Ovary (tissue), 10 donors: ENCODE measurements at places on chromosomes 3 and 15. TPM values are rescaled to one million over a fixed set of nuclear protein-coding genes. Genes with fewer than 3 reads are reported as not detected.

ATP2B2 gene
- polyA plus RNA-seq: 0.13 TPM

KIF15 gene
- polyA plus RNA-seq: 0.35 TPM

CELSR3 gene
- 0.48 TPM for polyA plus RNA-seq

ACTC1 gene
- polyA plus RNA-seq: 2.7 TPM

GOLGA8G gene
- not detected for polyA plus RNA-seq

TRPM1 gene
- not detected for polyA plus RNA-seq

SPINK8 gene
- polyA plus RNA-seq: not detected

ZNF660 gene
- 4.5 TPM for polyA plus RNA-seq

CPLX3 gene
- not detected for polyA plus RNA-seq

XCR1 gene
- polyA plus RNA-seq: 0.04 TPM

ADAMTS9 gene
- polyA plus RNA-seq: 11.8 TPM

WDR93 gene
- 0.24 TPM for polyA plus RNA-seq

MUSTN1 gene
- polyA plus RNA-seq: 12.1 TPM

SMAD6 gene
- polyA plus RNA-seq: 10.9 TPM

GSK3B gene
- 8.3 TPM for polyA plus RNA-seq

ATP8B4 gene
- 8.7 TPM for polyA plus RNA-seq

OR5K2 gene
- not detected for polyA plus RNA-seq

CPNE4 gene
- 0.27 TPM for polyA plus RNA-seq

PPP1R14D gene
- not detected for polyA plus RNA-seq

SAMMSON gene
- 0.23 TPM for polyA plus RNA-seq

HLTF gene
- 20.2 TPM for polyA plus RNA-seq

ITIH4 gene
- polyA plus RNA-seq: 2.8 TPM

CD200 gene
- 18.9 TPM for polyA plus RNA-seq

FOXL2NB gene
- polyA plus RNA-seq: 36.7 TPM

ABI3BP gene
- polyA plus RNA-seq: 229 TPM

CCR9 gene
- polyA plus RNA-seq: not detected

STAC gene
- polyA plus RNA-seq: 1.6 TPM
